ENCODE measurements at places on chromosomes 4 and X. TPM values are rescaled to one million over a fixed set of nuclear protein-coding genes. Genes with fewer than 3 reads are reported as not detected.

Gene SORBS2
- 9.7 TPM for total RNA-seq

Gene SMS
- 134 TPM for total RNA-seq

Gene PRSS12
- 4.3 TPM for total RNA-seq

Gene BMP3
- not detected for total RNA-seq

Gene DUSP21
- total RNA-seq = not detected

Gene CHM
- total RNA-seq = 8.6 TPM

Gene OTC
- total RNA-seq = not detected

Gene GPR34
- not detected for total RNA-seq

Gene ENAM
- total RNA-seq = not detected

Gene SPANXN3
- total RNA-seq = not detected

Gene MAGEA9B
- not detected for total RNA-seq

Gene UGT2B7
- total RNA-seq = 0.08 TPM

Gene DSPP
- total RNA-seq = not detected

Gene CLIC2
- total RNA-seq = 0.73 TPM

Gene LUZP4
- not detected for total RNA-seq

Data from HT-29 (cell line).